Brain microvascular endothelial cell (primary cell): ENCODE measurements at places on chromosomes 7 and 10.
A peak's percentile ranks its signal among the peaks of the same experiment; 100 is the strongest.

DNA sequence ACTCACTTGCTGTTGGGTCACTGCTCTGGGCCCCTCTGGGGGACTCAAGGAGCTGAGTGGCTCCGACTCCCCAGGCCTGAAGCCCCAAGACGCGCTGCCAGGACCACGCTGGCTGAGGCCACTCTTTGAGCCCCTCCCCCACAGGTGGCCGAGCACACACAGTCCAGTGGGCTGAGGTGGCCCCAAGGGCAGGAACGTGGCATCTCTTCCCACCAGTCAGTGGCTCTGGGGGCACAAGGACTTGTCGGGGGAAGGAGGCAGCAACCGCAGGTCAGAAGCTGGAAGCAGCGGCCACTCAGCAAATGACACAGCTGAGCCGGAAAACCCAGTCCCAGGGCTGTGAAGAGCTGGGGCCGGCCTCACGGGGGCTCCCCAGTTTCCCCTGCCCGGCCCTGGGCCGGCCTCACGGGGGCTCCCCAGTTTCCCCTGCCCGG, 24.1 kb downstream of the GRIFIN start:
- no peak for DNase-seq

GRCh38 chr7:139525239-139525638, 1.8 kb downstream of the CLEC2L start:
- no peak for DNase-seq

DNA sequence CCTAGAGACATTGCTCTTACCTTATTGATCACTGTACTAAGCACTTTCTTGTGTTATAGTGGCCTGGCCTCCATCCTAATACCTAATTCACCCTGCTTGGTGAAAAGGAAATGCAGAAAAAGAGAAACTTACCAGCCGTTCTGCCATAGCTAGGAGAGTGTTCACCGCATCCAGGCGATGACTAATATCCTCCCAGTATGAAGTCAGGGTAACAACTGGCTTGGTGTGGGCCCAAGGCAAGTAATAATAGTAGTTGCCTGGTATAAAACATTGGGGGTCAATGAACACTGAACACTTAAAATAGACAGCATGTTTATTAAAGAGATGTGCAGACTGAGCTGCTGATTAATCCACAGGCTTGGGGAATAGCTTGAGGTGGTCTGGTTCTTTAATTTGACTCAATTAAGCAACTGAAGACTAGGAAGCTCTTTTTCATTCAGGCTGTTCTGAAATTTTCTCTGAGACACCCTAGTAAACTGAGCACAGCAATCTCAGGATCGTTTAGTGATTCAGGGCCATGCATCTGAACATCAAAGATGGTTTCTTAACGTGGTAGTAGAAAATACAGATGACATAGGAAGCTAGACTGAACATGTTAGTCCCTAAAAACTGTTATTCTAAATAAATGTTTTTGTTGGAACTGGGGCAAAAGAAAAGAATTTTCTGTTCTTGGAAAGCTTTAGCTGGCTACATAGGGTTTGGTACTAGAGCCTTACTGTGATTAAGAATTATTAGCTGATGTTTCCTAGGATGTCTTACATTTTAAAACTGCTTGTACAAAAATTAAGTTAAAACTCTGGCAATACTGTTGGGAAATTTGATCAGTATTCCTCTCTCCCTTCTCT, 102.2 kb downstream of the MYOF start:
- peak; percentile 87 for DNase-seq

DNA sequence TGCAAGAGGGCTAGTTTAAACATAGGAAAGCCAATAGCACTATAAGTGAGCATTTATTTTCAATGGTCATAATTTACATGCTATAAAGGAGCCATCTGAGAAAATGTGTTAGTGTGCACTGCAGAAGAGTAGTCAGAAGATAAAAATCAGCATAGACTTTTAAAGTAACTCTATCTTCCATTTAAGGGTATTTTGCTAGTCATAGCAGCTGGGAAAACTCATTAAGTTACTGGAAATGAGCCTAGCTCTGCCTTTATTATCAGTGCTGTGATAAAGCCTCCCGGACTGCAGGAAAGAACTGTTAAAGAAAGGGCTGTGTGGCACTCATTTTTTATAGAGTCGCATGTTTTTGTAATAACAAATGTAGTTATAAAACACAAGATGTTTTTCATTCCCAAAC, 825.8 kb upstream of the POM121L12 start:
- no peak for DNase-seq

DNA sequence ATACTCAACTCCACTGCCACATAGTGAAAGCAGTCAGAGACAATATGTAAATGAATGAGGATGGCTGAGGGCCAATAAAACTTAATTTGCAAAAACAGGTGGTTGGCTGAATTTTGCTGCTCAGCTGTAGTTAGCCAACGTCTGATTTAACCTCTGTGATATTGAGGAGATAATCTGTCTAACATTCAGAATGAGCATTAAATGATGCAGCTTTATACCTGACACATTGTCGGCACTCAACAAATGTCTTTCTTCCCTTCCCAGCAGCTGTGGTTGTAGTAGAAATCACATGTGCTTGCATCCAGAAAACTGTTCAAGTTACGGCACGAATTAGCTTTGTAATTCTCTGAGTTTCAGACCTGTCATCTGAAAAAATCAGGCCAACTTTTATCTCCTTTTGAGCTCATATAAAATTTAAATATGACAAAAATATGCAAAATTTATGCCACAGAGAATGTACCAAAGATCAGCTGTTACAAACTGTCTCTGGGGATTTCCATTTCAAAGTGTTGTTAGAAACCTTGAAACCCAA, 1239.7 kb downstream of the GATA3 start:
- no peak for DNase-seq

GRCh38 chr7:79714081-79714480, 260.6 kb upstream of the MAGI2 start:
- no peak for DNase-seq

- no peak for DNase-seq
These were observed 15.5 kb upstream of the TNS3 start for GRCh38 chr7:47597379-47597778.

DNA sequence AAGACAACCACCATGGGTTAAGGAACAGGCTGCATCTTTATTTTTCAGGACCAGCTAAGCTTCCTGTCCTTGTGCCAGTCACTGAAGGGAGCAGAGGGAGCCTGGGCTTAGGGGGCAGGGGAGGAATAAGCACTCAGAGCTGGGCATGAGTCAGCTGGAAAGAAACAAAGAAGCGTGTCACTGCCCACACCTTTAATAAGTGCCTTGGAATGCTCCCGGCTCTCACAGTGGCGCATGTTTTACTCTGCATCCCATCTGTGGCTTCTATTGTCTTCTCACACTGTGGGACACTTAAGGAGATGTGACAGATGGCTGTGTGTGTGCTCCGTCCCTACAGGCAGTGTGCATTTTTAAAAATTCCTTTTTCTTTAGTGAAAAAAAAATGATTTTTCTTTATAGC, 71.7 kb downstream of the MTURN start:
- DNase-seq: peak; percentile 25

DNA sequence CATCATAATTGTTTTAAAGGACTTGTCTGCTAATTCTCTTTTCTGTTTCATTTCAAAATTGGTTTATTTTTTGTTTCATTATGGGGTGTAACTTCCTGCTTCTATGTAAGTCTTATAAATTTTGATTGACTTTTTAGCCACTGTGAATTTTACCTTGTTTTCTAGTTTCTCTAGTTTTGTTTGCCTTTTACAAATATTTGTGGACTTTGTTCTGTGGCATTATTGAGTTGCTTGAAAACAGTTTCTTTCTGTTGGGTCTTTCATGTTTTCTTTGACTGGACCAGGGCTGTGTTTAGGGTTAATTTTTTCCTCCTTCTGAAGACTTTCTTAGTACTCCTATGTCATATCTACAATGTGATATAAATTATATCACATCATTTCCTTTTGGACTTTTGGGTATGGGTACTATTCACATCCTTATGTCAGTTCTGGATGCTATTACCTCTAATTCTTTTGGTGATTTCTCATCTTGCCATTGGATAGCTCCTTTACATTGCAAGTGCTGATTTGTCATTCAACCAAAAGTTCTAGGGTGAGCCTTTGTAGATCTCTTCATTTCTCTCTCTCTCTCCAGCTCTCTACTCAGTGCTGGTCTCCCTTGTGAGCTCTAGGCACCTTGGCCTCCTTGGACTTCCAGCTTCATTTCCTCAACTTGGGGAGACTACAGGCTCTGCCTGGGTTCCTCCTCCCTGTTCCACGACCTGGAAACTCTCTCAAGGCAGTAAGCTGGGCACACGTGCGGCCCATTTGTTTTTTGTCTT, 36.9 kb downstream of the MLLT10 start:
- no peak for DNase-seq

GRCh38 chr10:71974489-71975021, 10.4 kb downstream of the CHST3 start:
- peak; percentile 44 for DNase-seq

- DNase-seq: no peak
These were observed 12.3 kb downstream of the ZYX start for GRCh38 chr7:143393267-143394041.

- DNase-seq: peak; percentile 85
These were observed 62.7 kb downstream of the ENTPD1 start for GRCh38 chr10:95818668-95819067.

DNA sequence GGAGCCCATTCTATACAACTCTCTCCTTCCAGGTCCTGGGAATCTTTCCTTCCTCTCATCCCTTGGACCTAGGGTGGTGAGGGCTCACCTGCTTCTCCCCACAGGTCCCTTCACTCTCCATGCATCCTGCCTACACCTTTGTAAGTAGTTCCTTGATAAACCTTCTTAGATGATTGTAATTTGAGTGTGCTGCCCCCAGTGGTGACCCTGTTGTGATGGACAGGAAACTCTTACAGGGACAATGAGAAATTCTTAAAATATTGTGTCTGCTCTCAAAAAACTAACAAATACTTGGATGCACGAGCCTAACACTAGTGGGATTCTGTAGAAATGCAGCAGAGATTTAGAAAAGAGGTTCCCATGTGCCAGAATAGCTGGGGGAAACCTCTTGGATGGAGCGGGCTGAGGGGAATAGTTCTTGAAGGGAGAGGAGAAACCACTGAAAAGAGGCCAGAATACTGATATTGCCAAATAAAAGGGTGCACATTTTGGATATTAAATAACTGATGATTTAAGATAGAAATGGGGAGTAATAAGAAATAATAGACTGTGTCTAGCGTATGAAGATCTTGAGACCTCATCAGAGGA, 6.7 kb upstream of the PAXIP1 start:
- DNase-seq: no peak

- peak; percentile 11 for DNase-seq
These were observed 16.2 kb upstream of the NME8 start for GRCh38 chr7:37832194-37832593.

DNA sequence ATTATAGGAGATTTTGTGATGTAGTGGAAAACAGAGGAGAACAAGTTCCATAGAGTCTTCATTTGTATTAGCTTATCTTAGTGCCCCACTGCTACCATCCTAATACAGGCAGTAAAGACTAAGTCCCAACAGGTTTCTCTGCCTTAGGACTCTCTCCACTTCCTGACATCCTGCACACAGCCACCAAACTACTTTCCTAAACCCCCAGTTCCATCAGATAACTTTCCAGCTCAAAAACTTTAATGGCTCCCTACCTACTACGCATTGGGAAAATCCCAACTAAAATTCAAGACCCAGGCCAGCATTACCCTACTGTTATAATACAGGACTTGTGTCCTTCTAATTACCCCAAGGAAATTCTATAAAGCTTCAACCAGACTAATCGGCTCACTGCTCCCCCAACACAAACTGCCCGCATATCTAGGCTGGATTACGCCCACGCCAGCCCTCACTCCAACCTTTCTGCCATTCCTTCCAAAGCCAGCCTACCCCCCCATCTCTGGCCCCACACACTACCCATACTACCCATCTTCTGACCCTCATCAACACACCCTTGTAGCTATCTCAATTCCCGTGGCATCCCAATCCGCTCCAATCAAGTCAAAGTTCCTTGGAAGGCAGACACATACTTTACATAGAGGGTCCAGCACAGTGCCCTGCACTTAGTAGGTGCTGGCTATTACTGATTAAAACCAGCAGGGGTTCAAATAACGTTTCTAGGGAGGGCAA, 1.4 kb downstream of the IDE start:
- no peak for DNase-seq

- peak; percentile 80 for DNase-seq
These were observed 108.1 kb upstream of the FAM133B start for GRCh38 chr7:92698237-92698841.

DNA sequence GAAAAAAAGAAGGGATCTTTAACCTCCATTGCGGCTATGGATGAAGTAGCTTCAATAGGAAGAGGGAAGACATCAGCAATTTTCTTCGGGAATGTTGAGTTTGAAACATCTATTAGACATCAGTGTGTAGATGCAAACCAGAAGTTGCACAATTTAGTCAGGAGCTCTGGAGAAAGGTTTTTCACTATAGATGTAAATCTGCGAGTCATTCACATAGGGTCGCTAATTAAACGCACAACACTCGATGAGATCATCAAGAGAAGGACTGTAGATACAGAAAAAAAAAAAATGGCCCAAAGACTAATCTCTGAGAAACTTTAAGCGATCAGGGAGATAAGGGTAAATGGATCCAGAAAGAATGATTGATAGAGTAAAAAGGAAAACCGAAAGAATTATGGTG, 61.7 kb upstream of the TES start:
- no peak for DNase-seq

GRCh38 chr7:157337316-157338149, 729 bp downstream of the DNAJB6 start:
- peak; percentile 50 for DNase-seq

GRCh38 chr7:143905509-143905908, 3.5 kb upstream of the TCAF1 start:
- no peak for DNase-seq

- DNase-seq: no peak
These were observed 248.0 kb upstream of the FZD8 start for GRCh38 chr10:35889971-35890675.

GRCh38 chr10:123381224-123381623, 227.0 kb downstream of the BUB3 start:
- DNase-seq: no peak

- no peak for DNase-seq
These were observed 207.6 kb upstream of the ZNF32 start for GRCh38 chr10:43856299-43856698.

DNA sequence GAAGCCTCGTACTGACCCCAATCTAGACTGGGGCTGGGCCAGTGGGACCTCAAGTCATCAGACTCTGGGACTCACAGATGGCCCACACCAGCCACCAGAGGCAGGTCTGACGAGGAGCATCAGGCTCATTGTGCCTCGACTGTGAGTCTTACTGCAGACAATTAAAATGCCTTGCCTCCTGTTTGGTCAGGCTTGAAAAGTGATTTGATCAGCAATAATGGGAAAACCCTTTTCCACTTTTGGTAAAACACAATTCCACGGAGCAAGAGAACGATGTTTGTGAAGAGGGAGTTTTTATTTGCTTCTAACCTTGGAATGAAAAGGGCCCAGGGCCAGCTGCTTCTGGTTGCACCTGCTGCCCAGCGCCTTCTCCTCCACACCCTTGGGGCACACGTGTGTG, 43.9 kb downstream of the C10orf143 start:
- DNase-seq: no peak

DNA sequence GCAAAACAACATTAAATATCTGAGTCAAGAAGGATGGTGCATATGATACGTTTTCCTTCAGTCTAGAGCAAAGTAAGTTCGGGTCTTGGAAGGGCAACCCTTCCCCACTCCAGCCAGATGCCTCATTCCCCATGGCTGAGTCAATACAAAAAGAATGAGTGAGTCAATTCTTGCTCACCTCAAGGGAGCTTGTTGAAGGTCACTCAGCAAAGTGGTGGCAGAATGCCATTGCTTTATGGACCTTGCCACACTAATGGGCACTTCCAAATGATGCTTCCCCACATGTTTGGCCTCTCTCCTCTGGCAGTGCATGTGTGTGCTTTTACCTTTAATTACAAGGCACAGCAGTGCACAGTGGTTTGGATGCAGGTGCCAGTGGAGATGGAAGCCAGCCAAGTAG, 296.5 kb downstream of the SORCS3 start:
- DNase-seq: no peak
